ENCODE measurements at places on chromosomes 6 and 20.

DNA sequence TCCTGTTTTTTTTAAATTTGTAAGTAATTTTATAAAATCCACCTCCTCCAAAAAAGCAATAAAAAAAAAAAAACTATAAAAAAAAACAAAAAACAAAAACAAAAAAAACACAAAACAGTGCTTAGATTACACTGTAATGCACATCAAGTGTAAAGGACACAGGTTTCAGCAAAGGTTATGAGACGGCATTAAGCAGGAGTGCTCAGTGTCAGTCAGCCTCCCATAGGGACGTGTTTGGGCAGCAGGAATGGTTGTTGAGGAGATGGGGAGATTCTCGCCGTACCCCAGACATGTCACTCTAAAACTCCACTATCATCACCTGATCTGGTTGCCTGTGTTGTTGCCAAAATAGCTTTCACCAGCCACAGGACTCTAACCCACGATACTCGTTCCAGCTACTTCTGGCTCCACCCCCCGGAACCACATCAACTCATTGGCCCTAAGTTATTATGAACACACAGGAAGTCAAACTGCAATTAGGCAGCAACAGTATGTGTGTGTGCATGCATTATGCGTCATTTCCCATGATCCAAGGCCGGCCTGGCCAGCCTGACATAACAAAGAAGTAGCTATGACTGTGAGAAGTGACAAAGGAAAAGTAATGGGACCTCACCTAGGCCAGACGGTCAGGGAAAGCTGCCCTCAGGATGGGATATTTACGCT is 28.7 kb downstream of the ECT2L start:
- peak; percentile 80 for DNase-seq

- DNase-seq, result no peak
Observed at GRCh38 chr6:27251112-27251605, 3.7 kb downstream of the PRSS16 start.

DNA sequence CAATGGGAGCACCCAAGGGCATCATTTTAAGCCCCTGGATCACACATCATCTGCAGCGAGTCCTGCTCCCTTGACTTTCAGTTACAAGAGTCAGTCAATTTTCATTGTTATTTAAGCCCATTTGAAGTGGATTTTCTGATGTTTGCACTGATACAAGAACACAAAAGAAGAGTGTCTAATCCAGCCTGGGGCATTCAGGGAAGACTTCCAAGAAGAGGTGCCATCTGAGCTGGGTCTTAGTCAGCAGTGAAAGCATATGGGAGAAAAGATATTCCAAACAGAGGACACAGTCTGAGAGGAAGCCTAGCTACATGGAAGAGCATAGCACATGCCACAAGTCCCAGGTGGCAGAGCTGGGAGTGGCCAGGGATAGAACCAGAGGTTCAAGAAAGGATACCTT is 10.4 kb upstream of the FOXP4 start:
- no peak for DNase-seq

DNA sequence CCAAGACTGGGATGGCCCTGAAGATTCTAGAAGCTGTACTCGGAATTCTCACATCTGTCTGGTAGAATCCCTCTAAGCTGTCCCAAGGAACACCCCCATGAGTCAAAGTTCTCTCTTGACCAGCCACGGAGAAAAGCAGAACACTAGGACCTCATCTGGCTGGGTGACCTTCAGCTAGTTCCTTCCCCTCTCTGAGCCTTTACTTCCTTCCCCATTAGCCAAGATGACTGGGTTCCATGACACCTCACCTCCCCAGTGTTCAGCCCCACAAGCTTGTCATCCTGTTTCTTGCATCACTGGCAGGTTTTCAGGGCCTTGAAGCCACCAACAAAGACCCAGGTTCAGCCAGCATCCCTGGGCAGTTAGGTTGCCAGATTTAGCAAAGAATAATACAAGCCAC is 47.8 kb downstream of the MAFB start:
- DNase-seq, result no peak

- no peak for DNase-seq
Observed at GRCh38 chr6:127291495-127291894, 24.8 kb downstream of the RNF146 start.

GRCh38 chr6:164275773-164276172 is 861.3 kb downstream of the QKI start:
- DNase-seq, result no peak

DNA sequence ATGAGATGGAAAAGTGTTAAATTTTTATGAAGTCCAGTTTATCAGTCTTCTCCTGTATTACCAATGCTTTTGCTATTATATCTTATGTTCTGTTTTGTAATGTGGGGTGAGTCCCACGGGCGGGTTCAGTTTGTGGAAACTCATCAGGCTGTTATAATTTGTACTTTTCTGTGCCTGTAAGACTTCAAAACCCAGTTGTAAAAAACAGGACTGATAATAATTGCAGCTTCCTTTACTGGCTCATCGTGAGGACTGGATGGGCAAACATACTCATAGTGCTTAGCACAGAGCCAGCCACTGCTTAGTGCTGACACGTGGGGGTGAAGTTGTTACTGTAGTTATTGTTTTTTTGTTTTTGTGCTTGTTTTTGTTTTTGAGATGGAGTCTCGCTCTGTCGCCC is 45.6 kb downstream of the TGM2 start:
- no peak for DNase-seq

GRCh38 chr6:30171677-30172471 is 8.5 kb downstream of the TRIM15 start:
- DNase-seq, result no peak

GRCh38 chr6:167660944-167661551 is 165.7 kb upstream of the AFDN start:
- no peak for DNase-seq

DNA sequence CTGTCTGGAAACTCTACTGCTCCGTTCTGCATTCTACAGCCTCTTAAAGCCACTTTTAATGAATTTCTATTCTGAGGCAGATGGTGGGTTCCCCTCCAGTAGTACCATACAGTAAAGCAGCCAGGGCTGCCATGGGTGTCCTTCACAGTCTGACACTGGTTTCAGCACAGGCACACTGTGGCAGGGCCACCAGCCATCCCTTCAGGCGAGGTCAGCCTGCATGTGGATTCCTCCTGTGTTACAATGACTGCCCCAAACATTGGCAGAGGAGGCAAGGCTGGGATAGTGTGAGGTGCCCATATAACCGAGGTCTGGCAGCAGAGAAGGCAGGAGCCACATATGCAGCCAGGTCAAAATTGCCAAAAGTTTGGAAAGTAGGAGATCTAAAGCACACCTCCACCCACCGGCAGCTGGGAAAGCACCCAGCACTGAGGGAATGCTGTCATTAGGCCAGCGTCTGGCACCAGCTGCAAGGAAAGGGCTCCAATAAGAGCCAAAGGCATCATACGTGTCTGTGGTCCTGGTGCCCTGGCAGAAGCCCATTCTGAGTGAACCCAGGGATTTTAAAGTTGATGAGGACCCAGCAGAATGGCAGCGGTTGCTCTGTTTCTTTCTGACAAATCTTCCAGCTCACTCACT is 24.0 kb downstream of the STK35 start:
- DNase-seq, result no peak

- no peak for DNase-seq
Observed at GRCh38 chr6:39403304-39403703, 80.8 kb upstream of the KCNK16 start.

DNA sequence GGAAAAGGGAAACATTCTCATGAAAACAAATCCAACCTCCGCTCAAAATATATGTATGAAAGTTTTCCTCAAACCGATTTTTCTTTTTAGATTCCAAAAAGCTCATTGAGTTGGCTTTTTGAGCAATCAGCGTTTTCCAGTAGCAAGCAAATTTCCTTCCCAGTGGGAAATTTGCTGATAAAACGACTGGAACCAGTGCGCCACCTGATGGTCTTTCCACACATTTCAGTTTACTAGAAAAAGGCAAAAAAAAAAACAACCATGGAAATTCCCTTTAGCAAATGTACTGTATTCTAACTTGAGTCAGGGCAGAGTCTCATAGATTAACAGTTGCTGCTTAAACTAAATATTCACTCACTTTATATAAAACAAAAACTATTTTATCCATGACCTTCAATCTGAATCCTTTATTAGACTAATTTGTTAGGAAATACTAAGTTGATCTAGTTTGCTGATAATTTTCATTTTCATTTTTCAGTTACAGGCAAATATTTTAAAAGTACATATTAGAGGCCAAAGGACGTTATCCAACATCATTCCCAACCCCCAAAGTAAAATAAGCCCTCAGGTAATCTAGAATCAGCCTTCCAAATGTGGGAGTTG is 271.5 kb downstream of the FOXA2 start:
- DNase-seq, result peak; percentile 26

DNA sequence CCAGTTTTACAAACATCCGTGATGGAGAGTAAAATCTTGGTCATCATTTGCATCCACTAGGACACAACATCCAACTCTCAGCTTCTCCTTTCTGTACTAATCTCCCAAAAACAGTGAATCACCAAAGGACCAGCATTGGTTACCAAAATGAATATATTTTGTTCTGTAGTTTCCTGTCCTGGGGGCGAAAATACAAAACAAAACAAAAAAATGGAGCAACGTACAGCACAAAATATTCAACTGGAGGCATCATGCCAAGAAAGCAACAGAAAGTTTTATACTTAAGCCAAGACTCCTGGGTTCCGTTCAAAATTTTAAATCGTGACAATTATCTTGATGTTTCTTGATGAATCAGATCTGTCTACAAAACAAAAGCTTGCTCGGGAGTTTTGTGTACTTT is 126.6 kb upstream of the CCDC28A start:
- DNase-seq, result no peak

GRCh38 chr20:4613718-4614620 is 107.7 kb upstream of the PRND start:
- DNase-seq, result peak; percentile 48

DNA sequence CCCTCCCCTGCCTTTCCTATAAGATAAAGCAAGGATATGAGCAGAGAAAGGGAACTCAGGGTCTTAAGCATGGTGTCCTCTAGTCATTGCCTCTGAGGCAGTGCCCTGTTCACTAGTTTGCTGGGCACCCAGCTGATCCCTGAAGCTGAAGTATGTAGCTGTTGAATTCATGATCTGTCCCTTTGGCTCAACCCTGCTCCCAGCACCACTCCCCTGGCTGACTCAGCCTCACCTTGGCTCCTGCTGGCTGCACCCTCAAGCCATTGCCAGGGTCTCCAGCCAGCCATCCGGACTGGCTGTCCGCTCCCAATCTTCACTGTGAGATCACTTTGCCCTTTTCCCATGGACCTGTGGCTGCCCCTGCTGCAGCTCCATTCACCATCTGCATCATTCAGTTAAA is 25.9 kb upstream of the UST start:
- no peak for DNase-seq

- no peak for DNase-seq
Observed at GRCh38 chr20:56395166-56395565, 2.7 kb downstream of the CSTF1 start.

- DNase-seq, result no peak
Observed at GRCh38 chr6:73079611-73079955, 145.7 kb downstream of the KHDC1L start.

- no peak for DNase-seq
Observed at GRCh38 chr20:31718952-31719643, 3.6 kb downstream of the BCL2L1 start.

DNA sequence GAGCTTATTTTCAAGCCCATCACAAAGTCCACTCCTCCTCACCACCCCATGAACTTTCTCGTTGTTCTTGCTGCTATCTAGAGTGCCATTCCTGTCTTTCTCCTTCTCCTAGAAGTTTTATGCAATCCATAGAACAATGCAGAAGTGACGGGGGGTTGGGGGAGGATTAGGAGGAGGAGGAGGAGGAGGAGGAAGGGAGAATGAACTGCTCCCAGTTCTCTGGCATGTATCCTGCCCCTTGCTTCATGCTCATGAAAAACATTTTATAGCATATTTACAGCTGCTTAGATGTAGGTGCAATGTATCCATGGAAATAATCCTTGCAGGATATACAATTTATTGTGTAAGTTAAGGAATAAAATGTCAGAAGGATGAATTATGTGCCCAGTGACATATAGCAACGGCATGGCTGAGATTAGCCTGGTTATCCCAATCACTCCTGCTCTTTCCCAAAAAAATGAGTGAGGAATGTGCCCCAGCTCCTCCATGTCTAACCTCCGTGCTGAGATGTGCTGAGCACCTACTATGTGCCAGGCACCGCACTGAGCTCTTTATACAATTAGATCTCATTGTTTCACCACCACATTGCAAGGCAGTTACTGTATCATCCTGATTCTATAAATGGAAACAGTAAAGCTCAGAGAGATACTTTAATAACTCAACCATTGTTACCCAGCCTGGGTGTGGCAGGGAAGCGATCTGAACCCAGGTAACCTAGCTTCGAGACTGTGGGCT is 41.6 kb upstream of the TFAP2C start:
- no peak for DNase-seq

DNA sequence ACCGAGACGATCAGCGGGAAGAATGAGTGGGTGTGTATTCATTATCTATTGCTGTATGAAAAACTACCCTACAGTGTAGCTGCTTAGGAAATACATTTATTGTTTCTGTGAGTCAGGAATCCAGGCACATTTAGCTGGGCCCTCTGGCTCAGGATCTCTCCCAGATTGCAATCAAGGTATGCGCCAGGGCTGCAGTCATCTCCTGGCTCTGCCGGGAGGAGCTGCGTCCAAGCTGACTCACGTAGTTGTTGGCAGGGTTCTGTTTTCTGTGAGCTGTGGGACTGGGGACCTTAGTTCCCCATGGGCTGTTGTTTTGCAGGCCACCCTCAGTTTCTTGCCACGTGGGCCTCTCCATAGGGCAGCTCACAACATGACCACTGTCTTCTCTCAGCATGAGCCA is 68.2 kb upstream of the FUCA2 start:
- DNase-seq, result no peak

- no peak for DNase-seq
Observed at GRCh38 chr20:32634041-32634805, 39.5 kb downstream of the C20orf203 start.

- DNase-seq, result peak; percentile 99
Observed at GRCh38 chr20:1469925-1470571, 3.4 kb upstream of the NSFL1C start.

GRCh38 chr6:11434565-11435326 is 102.8 kb upstream of the TMEM170B start:
- no peak for DNase-seq

DNA sequence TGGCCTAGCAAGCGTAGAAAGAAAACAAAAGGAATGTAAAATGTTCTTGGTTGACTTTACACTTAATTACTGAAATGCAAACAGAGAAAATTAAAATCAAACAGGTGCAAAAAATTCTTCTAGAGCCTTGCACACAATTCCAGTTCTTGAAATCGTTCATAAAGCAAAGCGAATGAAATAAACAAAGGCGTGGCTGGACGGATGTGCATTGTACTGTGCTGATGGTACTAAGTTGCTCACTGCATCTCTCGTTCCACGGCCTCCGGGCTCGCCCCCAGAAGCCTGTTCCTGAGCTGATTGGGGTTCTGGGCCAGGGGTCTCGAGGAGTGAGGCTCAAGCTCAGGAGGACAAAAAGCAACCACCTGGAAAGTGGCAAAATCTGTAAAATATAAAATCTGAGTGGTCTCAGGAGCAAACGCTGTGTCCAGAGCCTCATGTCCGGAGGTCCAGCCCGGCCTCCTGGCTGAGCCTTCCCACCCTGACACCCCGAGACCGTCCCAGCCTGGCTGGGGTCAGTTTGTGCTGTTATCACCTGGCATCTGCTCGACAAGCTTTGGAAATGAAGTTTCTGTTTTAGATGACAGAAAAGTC is 71.3 kb downstream of the TTLL2 start:
- no peak for DNase-seq

Data from kidney capillary endothelial cell (primary cell).